ENCODE measurements at places on chromosomes 13 and 19.

DNA sequence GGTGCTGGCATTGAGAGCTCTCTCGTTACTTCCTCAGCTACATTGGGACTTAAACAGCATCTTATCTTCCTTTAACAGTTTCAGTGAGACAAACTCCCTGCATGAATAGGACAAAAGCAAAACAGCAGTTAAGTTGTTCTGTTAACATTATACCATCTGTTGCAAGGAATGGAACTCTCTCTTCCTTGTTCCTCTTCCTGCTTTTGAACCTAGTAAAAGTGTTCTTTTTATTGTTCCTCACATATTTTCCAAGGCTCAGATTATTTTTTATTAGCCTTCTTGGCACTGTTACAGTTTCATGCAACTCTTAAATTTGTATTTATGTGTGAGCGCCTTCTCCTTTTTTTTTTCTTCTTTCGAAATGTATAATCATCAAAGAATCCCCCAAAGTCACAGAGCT lies 202.6 kb upstream of the UFM1 start:
- DNase-seq = no peak

DNA sequence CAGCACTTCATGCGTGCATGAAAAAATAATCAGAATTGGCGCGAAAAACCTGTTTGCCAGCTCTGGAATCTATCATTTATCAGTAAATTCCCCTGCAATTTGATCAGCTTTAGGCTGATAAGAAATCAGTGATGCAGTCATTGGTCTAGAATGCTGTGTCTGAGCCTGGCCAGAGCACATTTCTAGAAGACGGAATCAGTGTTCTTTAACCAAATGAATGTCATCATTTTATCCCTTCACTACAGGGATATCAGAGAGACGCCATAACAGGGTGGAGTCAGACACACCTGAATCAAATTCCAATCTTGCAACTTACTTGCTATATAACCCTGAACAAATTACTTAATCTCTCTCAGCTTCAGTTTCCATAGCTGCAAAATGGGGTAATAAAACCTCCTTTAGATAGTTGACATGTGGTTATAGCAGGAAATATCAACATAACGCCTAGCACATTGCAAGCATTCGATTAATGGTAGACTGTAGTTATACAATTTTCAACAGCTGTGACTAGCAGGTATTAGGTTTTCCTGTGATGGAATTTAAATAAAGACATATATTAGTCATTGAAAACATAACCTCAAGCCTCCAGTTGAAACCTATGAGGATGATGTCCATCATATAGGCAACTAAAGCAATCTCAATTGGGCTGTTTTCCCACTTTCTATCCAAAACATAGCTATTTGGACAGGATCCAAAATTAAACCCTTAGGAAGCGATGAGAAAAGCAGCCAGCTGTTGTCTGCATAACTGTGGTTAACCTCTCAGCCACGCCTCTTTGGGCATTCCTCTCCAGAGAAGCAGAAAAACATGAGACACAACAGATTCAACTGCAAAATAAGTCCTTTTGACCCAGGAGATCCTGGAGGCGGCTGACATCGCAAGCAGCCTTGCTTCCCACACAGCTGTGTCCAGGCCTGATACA lies 51.6 kb upstream of the UBL3 start:
- DNase-seq = no peak

DNA sequence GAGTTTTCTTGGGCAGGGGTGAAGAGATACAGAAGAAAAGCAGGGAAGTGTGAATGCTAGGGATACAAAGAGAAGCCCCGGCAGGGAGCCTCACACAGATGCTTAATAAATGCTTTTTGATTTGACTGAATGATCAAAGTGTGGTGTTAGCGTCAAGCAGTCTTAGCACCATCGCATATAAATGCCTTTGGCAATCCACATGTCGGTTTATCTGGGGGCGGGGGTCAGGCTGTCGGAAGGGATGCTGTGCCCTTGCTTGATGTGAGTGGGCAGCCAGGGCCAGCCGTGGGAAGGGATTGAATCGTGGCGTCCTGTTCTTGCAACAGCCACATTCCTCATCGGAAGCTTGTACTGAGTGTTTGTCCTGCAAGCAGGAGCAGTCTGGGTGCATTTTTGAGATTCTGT lies 173.1 kb downstream of the LACC1 start:
- DNase-seq = no peak

GRCh38 chr13:100129605-100130004 lies 40.7 kb downstream of the PCCA start:
- DNase-seq = no peak

GRCh38 chr13:58579468-58579867 lies 947.9 kb downstream of the PCDH17 start:
- DNase-seq = no peak

GRCh38 chr13:72970956-72971355 lies 87.8 kb upstream of the KLF5 start:
- no peak for DNase-seq

GRCh38 chr13:20536992-20537391 lies 11.3 kb upstream of the CRYL1 start:
- no peak for DNase-seq

DNA sequence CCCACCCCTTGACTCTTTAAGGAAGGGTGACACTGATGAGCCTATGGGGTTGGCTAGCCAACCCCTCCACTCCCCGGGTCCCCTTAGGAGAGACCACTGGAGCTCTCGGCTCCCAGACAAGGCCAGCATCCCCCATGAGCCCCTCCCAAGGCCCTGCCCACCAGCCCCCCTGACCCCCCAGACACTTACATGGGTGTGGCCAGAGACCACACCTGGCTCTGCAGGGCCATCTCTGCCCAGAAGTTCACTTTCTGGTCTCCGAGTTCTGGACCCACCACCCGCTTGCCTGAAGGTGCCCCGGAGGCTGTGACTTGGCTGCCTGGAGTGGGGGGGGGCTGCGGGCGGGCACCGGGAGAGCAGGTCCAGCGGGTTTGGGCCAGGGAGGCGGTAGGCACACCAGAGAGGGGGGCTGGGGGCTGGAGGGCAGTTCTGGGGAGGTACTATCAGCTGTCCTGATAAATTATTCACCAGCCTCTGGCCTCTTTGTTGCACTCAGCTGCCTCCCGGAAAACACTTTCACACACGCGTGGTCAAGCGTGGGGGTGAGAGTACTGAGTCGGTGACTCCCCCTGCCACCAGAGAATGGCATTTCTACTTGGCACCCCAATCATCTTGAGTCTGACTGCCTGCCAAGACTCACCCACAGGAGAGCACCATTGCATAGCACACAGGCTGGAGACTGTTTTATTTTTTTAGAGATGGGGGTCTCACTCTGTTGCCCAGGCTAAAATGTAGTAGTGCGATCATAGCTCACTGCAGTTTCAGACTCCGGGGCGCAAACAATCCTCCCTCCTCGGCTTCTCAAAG lies at the start of gene PALM3:
TSS of gene PALM3 (minus strand) at position 326 of the 807 bp plus-strand sequence. CDS start at position 230, 96 bp downstream.
- no peak for DNase-seq

DNA sequence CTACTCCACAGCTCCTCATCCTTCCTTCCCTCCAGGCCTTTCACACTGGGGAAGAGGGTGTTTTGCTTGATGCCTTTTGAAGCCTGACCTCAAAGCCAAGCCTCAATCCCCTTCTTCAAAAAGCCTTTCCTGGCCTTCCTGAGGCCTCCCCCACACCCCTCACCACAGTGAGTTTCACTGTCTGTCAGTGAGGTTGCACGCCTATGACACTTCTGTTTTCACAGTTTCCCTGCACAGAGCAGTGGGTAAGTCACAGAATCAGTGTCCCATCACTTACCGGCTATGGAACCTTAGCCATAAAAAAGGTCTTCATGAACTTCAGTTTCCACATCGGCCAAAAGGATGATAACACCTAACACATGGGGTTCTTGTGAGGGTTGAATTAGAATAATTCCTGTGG lies 371.4 kb downstream of the UQCRFS1 start:
- DNase-seq = no peak

GRCh38 chr19:46508206-46508605 lies 12.5 kb upstream of the PNMA8B start:
- no peak for DNase-seq

DNA sequence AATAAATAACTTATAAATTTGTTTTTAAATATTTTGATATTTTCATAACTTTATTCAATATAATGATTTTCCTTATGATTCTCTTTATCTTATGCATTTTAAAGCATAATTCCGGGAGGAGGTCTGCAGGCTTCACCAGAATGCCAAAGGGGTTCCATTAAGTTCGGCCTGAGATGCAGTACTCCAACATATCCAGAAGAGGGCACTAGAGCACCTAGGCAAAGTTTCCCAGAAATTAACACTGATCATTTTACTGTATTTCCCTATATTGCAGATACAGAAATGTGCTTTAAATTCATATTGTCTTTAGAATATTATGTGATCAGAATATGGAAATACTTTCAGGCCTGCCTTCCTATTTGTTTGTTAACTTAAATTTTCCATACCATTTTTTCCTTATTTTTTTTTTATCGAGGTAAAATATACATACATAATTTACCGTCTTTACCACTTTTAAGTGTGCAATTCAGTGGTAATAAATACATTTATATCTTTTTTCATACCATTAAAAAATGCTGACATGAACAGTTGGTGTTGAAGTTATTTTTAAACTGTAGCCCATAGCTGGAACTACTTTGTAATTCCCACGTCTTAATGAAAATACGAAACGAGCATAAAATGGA lies 58.9 kb upstream of the TM9SF2 start:
- DNase-seq = peak; percentile 46

- DNase-seq = peak; percentile 91
Observed at GRCh38 chr19:10315335-10316214, at the start of gene FDX2. FDX2 (minus strand) TSS chr19:10316015; CDS start chr19:10315996, 19 bp downstream.

DNA sequence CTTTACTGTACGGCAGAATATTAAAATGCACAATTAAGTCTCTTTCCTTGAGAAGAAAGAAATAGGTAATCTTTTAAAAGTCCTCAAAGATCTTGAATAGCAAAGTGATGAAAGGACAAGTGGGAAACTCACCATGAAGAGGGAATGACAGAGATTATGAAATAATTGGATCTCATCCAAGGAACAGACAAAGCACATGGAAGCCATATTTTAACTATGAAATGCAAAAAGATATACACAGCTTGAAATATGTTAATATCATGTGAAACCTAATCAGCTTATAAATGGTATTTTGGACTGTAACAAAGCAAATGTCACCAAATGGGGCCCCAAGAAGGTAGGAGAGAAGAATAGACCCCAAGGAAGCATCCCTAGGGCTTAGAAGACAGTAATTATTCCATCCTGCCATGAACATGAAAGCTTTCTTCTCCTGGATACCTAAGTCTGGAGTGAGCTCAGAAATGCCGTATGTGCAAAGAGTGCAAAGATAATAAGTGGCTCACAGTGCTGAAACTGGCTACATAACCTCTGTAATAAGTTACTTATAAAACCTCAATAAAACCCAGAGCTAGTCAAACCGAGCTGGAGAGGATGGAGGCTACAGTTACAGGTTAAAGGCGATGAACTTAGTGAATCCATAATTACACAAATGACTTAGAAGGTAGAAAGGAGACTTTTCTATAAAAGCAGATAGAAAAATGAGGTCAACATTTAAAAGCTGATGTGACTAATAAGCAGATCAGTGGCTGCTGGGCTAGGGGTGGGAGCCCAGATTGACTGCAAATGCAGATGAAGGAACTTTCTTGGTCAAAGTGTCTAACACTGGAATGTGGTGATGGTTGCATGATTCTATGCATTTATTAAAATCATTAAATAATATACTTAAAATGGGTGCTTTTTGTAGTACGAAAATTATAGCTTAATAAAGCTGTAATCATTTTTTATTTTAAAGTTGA lies 34.4 kb downstream of the DCLK1 start:
- no peak for DNase-seq

DNA sequence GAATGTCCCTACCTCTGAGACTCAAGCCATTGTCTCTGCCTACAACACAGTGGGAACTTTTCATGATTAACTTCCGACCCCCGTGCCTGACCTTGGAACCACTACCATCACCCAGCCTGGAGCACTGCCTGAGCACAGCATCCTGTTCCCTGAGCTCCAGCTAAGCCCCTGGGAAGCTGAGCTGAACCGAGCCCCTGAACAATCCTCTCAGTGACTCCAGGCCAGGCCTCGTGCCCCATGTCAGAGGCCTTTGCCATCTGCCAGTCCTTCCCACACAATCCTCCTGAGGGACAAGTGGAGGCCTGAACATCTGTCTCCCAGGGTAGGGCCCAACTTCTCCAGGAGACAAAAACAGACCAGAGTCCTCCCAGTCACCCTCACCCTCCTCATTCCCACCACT lies 17.5 kb downstream of the CEACAM3 start:
- no peak for DNase-seq

DNA sequence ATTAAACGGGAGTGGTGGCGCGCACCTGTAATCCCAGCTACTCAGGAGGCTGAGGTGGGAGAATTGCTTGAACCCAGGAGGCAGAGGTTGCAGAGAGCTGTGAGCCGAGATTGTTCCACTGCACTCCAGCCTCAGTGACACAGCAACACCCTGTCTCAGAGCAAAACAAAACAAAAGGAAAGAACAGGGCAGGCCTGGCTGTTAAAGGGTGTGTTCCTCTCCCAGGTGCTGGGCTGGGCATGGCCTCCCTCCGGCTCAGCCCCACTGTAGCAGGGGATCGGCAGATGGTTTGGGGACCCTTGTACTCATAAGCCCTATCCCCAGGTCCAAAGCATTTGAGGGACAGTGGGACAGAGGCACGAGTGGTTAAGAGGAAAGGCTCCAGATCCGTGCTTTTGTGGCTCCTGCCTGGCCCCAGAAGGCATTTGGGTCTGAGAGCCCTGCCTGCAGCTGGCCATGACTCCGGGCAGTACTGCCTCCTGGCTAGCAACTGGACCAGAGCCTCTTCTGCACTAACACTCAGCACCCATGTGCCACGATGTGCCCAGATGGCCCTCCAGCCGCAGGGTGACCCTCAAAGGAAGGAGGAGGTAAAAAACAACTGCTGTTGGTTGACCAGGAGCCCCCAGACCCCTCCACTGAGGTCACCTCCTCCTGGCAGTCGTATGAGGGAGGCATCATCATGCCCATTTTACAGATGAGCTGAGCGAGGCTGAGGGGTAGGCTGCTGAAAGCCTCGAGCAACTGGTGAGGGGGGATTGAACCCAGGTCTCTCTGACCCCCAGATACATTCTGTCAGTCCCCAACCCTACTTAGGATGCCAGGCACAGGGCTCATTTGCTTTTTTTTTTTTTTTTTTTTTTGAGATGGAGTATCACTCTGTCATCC lies 10.0 kb downstream of the RFX1 start:
- no peak for DNase-seq

- DNase-seq = no peak
Observed at GRCh38 chr13:46168341-46168740, 13.6 kb downstream of the LCP1 start.

Data from liver (tissue), 10 donors.